ENCODE measurements at places on chromosomes 3 and 15. TPM values are rescaled to one million over a fixed set of nuclear protein-coding genes. Genes with fewer than 3 reads are reported as not detected.

RPP25 gene
- total RNA-seq = 3.6 TPM

GRCh38 chr15:70538278-70538677, 225.1 kb downstream of the UACA start:
- no peak for DNase-seq

DNA sequence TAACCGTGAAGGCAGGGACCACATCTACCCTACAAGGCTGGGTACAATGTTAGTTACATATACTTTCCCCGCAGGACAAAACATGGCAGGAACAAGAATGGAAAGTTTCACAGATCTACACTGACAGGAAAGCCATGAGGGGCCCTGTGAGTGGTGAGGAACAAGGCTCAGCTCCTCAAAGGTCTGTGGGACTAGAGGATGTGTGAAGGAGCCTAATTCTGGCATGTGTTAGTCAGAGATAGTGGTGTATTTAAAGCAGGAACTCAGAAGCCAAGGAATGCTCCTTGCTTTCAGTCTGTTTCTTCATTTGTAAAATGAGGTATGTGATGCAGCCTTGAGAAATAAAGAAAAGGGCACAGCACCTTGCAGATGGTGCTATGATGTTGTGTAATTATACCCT, 25.1 kb downstream of the ETV5 start:
- DNase-seq = no peak

GRCh38 chr3:6697722-6698121, 163.2 kb upstream of the GRM7 start:
- DNase-seq = no peak

GRCh38 chr3:141807277-141808033, 44.2 kb downstream of the GRK7 start:
- no peak for DNase-seq

DNA sequence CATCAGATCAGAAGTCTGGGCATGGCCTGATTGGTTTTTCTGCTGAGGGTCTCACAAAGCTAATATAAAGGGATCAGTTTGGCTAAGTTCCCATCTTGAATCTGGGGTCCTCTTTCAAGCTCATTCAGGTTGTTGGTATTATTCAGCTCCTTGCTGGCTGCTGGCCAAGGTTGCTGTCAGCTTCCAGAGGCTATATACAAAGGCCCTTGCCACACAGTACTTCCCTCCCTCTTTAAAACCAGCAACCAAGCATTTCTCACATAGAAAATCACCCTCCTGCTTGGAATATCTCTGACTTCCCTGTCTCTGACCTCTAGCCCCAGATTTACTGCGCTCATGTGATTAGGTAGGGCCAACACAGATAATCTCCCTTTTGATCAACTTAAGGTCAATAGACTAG, 442.9 kb downstream of the ERC2 start:
- no peak for DNase-seq

- DNase-seq = no peak
Observed at GRCh38 chr3:112605285-112605684, 35.7 kb downstream of the CCDC80 start.

- no peak for DNase-seq
Observed at GRCh38 chr3:61668317-61668864, 107.0 kb downstream of the PTPRG start.

Measured in activated T-cell treated with anti-CD3 and anti-CD28 coated beads, Interleukin-2, amount 50 U/mL, for 72 hours (primary cell).